ENCODE measurements at places on chromosomes 3 and 15.

- no peak for DNase-seq
Observed at GRCh38 chr3:29195056-29195455, 85.8 kb upstream of the RBMS3 start.

DNA sequence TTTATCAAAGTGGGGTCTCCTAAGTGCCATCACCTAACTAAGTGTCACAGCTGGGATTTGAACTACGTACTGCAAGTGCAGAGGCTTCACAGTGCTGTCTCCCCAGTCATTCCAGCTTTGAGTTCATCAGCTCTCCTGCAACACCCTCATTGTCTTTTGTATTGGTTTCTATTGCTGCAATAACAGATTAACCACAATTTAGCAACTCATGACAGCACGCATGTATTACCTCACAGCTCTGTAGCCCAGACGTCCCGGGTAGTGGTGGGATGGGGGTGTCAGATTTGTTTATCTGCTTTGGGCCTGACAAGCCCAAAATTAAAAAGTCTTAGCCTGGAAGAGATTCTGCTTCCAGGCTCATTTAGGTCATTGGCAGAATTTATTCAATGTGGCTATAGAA is 220.5 kb upstream of the LRRN1 start:
- no peak for DNase-seq

DNA sequence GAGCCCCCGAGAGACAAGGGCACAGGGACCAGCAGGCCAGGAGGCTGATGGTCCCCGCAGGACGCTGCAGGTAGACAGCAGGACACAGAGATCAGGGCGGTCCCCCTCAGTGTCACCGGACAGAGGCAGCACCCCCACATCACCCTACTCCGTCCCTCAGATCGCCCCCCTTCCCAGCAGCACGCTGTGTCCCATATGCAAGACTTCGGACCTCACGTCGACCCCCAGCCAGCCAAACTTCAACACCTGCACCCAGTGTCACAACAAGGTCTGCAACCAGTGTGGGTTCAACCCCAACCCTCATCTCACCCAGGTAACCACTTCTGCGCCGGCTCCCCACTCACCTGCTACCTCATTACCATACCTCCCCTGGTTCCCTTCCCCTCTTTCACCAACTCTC is 49.1 kb upstream of the APEH start:
- no peak for DNase-seq

DNA sequence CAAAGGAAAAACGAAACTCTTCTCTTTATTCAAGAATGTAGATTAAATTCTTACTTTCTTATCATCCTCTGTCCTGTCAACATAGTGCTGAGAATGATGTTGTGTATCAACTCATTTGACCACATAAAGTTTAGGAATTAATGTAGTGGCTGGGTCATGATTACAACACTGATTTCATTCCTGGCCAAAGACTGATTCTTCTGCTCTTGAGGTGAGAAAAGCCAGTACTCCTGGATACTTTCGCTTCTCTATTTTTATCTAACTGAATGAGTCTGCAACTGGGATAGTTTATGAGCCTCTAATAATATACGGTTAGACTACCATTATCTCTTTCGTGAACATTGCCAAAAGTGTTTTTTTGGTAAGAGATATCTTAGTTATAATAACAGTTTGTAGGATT is 173.0 kb downstream of the LPP start:
- DNase-seq, result no peak

GRCh38 chr3:49165771-49166751 is at the start of gene CCDC71:
CCDC71 (minus strand) TSS chr3:49166331; CDS start chr3:49164208, 2,123 bp downstream.
- DNase-seq, result no peak

- no peak for DNase-seq
Observed at GRCh38 chr3:62942227-62942626, 67.0 kb upstream of the CADPS start.

- no peak for DNase-seq
Observed at GRCh38 chr3:180530276-180530675, 71.7 kb upstream of the TTC14 start.

DNA sequence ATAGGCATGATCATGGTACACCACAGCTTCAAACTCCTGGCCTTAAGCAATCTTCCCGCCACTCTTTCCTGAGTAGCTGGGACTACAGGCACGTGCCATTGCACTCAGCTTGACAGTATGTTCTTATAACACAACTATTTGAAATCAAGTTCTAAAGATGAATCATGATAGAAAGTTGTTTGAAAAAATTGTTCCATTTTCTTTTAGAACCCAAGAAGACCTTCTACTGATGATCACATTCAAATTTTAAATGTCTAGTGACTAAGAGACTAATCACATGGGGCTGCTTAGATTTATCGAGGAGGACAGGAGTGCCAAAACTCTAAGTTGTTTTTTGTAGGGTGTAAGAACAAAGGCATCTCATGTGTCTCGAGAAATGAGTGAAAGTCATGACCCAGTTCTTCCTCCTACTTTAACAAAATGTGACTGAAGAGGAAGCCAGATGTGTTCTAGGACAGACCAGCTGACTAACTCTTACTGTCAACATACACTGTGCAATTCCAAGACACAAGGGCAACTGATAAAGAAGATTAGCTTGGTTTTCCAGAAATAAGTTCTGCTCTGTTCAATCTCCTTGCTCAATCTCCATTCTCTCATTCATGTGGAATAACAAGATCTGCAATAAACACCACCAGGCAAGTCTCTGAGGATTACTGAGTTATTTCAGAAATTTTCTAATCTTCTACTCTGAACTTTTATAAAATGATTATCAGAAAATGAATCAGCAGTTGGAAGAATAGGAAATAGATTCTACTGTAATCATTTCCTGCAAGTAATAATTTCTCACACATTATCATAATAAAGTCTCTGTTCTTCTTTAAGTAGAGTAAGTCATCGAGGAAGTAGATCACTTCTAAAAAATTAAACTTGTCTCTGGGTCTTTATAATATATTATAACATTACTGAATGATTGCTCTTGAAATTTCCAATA is 122.6 kb upstream of the CCNL1 start:
- DNase-seq, result no peak

GRCh38 chr15:101044625-101045235 is 125.6 kb downstream of the LRRK1 start:
- DNase-seq, result no peak

DNA sequence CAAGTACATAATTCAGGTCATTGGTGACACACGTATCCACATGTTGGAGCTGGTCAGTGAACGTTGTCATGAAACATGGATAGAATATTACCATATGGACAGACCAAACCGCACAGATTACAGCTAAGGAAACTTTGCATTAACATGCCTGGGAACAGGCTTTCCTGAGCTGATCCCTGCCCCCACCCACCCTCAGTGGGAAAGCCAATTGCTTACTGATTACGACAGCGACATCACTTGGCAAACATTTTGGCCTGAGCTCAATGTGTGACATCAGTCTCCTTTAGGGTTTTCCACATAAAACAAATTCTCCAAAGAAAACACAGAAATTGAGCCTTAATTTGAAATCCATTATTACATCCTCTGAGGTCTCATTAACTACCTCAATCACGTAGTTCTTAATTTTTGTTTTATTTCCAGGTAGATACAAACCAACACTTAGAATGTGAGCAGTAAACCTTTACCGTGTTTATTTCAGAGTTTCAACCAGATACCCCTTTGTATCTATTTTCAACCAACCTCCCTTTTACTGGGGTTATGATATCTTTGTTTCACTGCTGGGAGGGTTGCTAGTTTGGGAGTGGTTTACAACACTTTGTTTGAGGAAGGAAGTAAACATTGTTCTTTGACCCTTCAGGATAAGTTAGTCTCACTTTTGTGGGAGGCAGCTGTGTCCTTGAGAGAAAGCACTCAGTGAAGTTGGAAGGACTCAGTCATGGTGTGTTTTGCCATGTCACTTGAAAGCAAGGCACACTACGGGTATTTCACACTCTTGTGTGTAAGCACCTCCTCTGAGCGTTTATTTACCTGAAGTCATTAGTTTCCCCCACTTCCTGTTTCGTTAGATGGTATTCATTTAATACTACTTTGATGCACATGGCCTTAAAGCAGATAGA is 103.1 kb downstream of the CMSS1 start:
- DNase-seq, result no peak

DNA sequence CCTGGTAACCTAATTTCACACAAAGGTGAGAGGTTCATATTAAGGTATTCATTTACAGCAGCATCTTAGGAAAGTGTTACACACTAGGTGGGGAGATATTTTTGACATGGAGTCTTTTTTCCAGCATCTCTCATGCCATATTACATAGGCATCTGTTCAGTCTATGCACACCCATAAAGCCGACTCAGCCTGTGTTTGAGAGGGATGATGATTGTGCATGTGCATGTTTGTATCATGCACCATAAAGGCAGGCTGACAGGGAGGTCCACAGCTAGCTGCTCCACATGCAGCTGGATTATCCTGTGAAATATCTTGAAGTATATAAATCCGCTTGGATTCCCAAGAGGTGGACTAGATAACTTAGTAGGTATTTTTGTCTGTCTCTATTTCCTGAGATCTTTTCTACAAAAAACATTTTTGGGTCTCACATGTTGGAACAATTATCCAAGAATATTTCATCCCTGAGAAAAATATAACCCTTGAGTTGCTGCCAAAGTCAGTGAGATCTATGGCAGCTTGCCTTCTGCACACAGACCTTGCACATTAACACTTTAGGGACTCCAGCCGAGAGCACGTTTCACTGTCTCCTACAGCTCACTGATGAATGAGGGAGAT is 288.4 kb upstream of the DPH6 start:
- DNase-seq, result no peak

GRCh38 chr15:40886586-40886985 is 7.7 kb upstream of the VPS18 start:
- no peak for DNase-seq

DNA sequence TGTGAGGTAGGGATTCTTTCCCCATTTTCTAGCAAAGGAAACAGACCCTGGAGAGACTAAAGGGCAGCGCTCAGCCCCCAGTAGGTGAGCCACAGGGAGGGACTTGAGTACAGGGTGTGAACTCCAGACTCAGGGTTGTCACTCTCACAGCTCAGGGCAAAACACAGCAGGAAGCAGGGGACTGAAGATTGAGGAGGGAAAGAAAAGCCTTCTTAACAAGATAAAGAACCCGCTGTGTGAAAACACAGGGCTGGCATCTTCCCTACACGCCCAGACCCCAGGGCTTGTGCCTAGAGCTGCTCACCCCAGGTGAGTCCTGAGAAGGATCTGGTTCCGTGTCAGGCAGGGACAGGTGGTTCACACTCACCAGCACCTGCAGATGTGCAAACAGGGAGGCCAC is 59.6 kb downstream of the ABTB1 start:
- no peak for DNase-seq

- no peak for DNase-seq
Observed at GRCh38 chr15:53884441-53884840, 93.8 kb upstream of the UNC13C start.

- DNase-seq, result no peak
Observed at GRCh38 chr3:151330899-151331298, 1.6 kb upstream of the P2RY13 start.

DNA sequence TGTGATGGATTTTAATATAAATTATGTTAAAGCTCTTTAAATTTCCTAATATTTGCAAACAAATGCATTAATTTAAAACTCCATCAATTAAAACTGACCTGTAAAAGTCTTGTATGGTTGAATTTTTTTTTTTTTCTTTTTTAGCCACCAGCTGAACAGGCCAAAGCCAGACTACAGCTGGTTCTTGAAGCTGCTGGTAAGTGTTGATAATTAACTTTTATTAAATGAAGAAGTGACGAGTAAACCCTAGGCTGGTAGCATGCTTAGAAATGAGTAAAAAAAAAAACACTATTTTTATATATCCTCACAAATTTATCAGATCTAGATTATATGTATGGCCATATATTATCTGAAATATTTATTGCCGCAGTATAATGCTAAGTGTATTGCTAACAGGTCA is 216.3 kb upstream of the MLF1 start:
- no peak for DNase-seq

Data from DMS 273 treated with DMSO at 0.1 percent for 48 hours (cell line).